ENCODE measurements at places on chromosomes 6 and 20. TPM values are rescaled to one million over a fixed set of nuclear protein-coding genes. Genes with fewer than 3 reads are reported as not detected.

The SNPH gene
- 0.53 TPM for total RNA-seq

DNA sequence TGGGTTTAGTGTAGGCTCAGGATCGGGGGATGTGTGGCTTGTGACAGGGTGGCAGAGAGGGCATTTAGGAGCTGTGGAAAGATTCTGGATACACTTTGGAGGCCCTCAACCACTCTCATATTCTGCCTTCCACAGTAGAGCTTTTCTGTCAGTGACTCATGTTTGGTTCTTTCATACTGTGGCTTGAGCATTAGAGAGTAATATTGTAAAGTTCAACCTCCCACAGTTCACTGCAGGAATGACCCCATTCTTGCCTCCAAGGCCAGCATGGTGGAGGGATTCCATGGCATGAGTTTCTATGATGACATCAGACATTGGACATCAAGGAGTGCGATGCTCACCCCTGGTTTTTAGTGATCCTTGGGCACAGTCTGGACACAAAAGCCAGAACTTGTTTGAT lies 50.9 kb downstream of the DTD1 start:
- no peak for DNase-seq

DNA sequence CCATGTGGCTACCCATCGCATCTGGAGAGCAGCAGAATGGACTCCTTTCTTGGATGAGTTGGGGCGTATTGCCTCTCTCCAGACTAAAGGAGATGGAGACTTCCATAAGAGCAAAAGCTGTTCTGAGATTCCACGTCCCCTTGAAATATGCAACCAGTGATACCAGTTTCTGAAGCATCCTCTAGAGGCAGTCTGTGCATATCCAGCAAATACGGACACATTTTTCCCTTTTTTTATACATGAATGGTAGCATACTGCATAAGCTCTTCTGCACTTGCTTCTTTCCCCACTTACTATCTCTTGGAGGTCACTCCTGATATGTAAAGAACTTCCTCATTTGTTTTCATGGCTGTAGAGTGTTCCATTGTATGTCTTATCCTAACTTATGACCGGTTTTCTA lies 34.6 kb downstream of the TAF8 start:
- no peak for DNase-seq

The PPT2 gene
- 7.3 TPM for total RNA-seq

- no peak for DNase-seq
Measured at GRCh38 chr20:7975851-7976414, 35.7 kb upstream of the HAO1 start.

DNA sequence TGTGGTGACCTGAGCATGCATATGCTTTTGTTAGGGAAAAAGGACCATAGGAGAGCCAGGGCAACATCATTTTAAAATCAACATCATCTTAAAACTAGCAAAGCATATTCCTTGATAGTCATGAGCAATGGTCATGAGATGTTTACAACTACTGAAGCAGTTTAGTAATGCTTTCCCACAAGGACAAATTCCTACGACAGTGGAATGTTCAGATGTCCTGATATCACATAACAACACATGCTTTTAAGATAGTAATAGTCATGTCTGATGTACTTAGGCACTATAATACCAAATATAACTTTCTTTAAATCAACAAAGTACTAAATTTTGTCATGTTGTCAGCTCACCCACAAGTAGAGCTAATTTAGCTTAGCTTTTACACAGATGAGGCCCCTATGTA lies 370.3 kb downstream of the HTR1B start:
- no peak for DNase-seq

GRCh38 chr20:61193164-61193563 lies 58.9 kb upstream of the CDH4 start:
- DNase-seq: no peak

- DNase-seq: no peak
Measured at GRCh38 chr20:10911298-10911697, 237.5 kb upstream of the JAG1 start.

GRCh38 chr6:132960720-132961119 lies 146.4 kb downstream of the RPS12 start:
- DNase-seq: no peak

All from GM12878 (cell line).